ENCODE measurements at places on chromosomes 13 and 19. TPM values are rescaled to one million over a fixed set of nuclear protein-coding genes. Genes with fewer than 3 reads are reported as not detected.

Gene WASF3
- 2.5 TPM for total RNA-seq

Gene ICAM5
- not detected for total RNA-seq

Gene HNRNPA1L2
- total RNA-seq = 2.4 TPM

Gene KLK4
- total RNA-seq = not detected

Gene KCNN1
- total RNA-seq = not detected

Gene ZNF429
- 2.7 TPM for total RNA-seq

Gene KRTDAP
- not detected for total RNA-seq

Gene WDR87
- total RNA-seq = not detected

Gene ANKRD24
- total RNA-seq = not detected
